Left lung (tissue), 14 donors: ENCODE measurements at places on chromosomes 6 and 20. TPM values are rescaled to one million over a fixed set of nuclear protein-coding genes. Genes with fewer than 3 reads are reported as not detected.

DNA sequence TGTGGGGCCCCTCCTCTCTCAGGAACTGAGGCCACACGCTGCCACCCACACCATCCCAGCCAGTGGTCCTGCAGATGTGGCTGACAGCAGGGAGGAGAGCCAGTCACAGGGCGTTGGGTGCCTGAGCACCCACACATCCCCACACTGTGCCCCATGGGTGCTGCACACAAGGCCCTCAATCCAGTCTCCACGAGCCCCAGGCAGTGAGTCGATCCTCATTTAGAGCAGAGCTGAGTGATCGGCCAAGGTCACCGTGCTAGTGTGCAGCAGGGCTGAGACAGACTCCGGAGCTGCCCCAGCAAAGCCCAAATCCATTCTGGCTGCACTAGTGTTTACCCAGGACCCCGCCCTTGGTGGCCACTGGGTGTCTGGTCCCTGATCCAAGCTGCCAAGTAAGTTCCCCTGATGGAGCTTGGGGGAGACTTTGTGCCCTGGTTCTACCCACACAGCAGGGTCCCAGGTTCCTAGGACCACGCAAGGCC lies 9.0 kb downstream of the C20orf203 start:
- no peaks in the 10 kb centered on the region for H3K36me3 ChIP-seq
- no peak overlapping the region for H3K4me3 ChIP-seq
- H3K27ac ChIP-seq = peak overlapping the region; percentile 42
- no peak for DNase-seq

- no peak overlapping the region for H3K27ac ChIP-seq
- DNase-seq = no peak
- no peaks in the 10 kb centered on the region for H3K27me3 ChIP-seq
- H3K4me1 ChIP-seq = peaks cover 38% of the 10 kb centered on the region
- H3K36me3 ChIP-seq = peaks cover 100% of the 10 kb centered on the region
- H3K4me3 ChIP-seq = no peak overlapping the region
These were observed 9.9 kb downstream of the PCIF1 start for GRCh38 chr20:45944151-45944964.

DNA sequence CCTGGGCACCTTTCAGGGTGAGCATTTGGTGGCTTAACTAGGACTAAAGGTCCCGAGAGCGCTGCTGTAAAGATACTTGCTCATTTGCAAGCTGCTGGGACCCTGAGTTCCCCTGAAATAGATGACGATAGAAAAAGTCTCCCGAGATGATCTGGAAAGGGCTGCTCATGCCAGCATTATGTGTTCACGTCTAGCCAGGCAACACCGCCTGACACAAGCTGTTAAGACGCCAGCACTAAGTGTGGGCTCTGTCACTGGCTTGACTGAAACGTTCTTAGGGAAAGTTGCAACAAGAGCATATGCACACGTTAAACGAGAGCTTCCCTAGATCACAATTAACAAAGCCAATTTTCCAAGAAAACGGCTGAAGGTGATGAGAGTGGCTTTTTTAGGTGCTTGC lies 113.7 kb downstream of the SLC23A2 start:
- no peaks in the 10 kb centered on the region for H3K4me1 ChIP-seq
- no peak for DNase-seq
- no peak overlapping the region for H3K4me3 ChIP-seq
- H3K36me3 ChIP-seq = no peaks in the 10 kb centered on the region

TGM3 gene
- 0.37 TPM for total RNA-seq

C6orf58 gene
- total RNA-seq = not detected

GRCh38 chr6:67459556-67459955 lies 1175.5 kb upstream of the ADGRB3 start:
- no peaks in the 10 kb centered on the region for H3K4me1 ChIP-seq
- no peaks in the 10 kb centered on the region for H3K36me3 ChIP-seq
- no peak for DNase-seq
- no peak overlapping the region for H3K4me3 ChIP-seq

- H3K4me3 ChIP-seq = no peak overlapping the region
- H3K27me3 ChIP-seq = no peaks in the 10 kb centered on the region
- H3K4me1 ChIP-seq = no peaks in the 10 kb centered on the region
- DNase-seq = no peak
- no peaks in the 10 kb centered on the region for H3K36me3 ChIP-seq
These were observed 44.9 kb downstream of the SNAP25 start for GRCh38 chr20:10263385-10264165.

KIF13A gene
- 49.3 TPM for total RNA-seq

- H3K27ac ChIP-seq = no peak overlapping the region
- no peak for DNase-seq
- no peaks in the 10 kb centered on the region for H3K36me3 ChIP-seq
- H3K27me3 ChIP-seq = no peaks in the 10 kb centered on the region
These were observed 216.9 kb downstream of the GMDS start for GRCh38 chr6:2028457-2029038.

LAMA4 gene
- 152 TPM for total RNA-seq

GRCh38 chr6:102907181-102907580 lies 1513.7 kb downstream of the GRIK2 start:
- H3K27ac ChIP-seq = no peak overlapping the region
- DNase-seq = no peak
- no peaks in the 10 kb centered on the region for H3K27me3 ChIP-seq
- no peak overlapping the region for H3K4me3 ChIP-seq

RFX6 gene
- not detected for total RNA-seq

GRCh38 chr6:41464481-41464880 lies 81.7 kb upstream of the FOXP4 start:
- peaks cover 25% of the 10 kb centered on the region for H3K27me3 ChIP-seq
- H3K27ac ChIP-seq = no peak overlapping the region
- no peaks in the 10 kb centered on the region for H3K36me3 ChIP-seq
- no peaks in the 10 kb centered on the region for H3K4me1 ChIP-seq

SNAI1 gene
- 4.1 TPM for total RNA-seq

COX4I2 gene
- total RNA-seq = 13.5 TPM

ID4 gene
- 27.5 TPM for total RNA-seq

SMLR1 gene
- not detected for total RNA-seq

DNA sequence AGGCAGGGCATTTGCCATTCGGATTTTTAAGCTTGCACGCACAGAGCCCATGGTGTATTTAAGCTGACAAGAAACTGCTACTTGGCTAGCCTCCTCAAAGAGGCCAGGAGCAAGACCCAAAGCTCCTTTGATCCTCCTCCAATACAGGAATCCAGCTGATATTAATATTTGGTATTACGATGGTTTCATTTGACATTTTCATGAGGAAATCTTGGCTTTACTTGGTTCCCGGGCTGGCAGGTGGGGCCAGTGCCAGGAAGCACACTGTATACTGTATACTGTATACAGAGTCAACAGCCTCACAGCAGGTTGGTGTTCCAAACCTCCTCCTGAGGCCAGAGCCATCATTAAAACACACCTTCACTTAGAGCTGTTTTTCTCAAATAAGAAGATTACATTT lies 138.2 kb upstream of the ARMC2 start:
- H3K27me3 ChIP-seq = no peaks in the 10 kb centered on the region
- peaks cover 10% of the 10 kb centered on the region for H3K4me1 ChIP-seq
- no peak overlapping the region for H3K4me3 ChIP-seq
- DNase-seq = no peak
- H3K36me3 ChIP-seq = no peaks in the 10 kb centered on the region

DNA sequence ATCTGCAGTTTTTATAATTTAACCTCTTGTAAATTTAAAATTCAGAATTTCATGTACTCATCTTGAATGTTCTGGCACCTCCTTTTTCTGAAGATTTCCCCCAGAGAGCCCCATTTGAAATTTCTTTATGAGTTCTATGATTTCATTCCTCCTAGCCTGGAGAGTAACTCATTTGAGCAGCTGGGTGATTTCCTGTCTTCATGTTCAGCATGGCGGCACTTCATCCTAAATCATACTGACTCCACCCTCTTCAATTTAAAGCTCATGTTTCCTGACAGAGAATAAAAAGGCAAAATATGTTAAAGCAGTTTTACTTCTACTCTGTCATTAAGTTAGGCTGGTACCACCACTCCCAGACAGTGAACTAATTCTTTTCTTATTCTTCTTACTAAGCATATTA lies 250.9 kb upstream of the POU3F2 start:
- DNase-seq = no peak
- H3K27me3 ChIP-seq = no peaks in the 10 kb centered on the region
- H3K27ac ChIP-seq = no peak overlapping the region
- H3K4me1 ChIP-seq = no peaks in the 10 kb centered on the region
- no peaks in the 10 kb centered on the region for H3K36me3 ChIP-seq
- H3K4me3 ChIP-seq = no peak overlapping the region

CBLN4 gene
- 0.26 TPM for total RNA-seq

SEC63 gene
- total RNA-seq = 115 TPM

GRCh38 chr6:46422619-46423018 lies 68.6 kb downstream of the RCAN2 start:
- H3K36me3 ChIP-seq = no peaks in the 10 kb centered on the region
- no peaks in the 10 kb centered on the region for H3K4me1 ChIP-seq
- DNase-seq = no peak
- H3K27ac ChIP-seq = no peak overlapping the region
- H3K27me3 ChIP-seq = no peaks in the 10 kb centered on the region

DNA sequence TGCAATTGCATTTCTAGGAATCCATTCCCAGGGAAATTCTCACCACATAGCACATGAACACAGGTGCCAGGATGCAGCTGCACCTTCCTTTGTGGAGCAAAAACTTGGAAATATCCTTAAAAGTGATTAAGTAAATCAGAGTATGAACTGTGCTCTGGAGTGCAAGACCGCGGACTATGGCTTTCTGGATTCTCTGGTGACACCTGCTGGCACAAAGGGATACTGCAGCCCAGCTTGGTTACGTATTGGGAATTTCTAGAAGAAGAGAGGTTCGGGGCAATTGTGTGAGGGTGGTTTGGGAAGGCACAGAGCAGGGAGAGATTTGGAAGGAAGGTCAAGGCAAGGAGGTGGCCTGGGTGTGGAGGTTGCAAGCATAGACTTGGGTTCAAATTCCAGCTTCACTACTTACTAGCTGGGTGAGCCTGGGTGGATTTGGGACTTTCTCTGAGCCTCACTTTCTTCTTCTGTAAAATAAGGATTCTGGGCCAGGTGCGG lies 15.9 kb upstream of the PEDS1 start:
- no peak overlapping the region for H3K27ac ChIP-seq
- DNase-seq = peak; percentile 75
- no peak overlapping the region for H3K4me3 ChIP-seq
- H3K4me1 ChIP-seq = peaks cover 46% of the 10 kb centered on the region
- no peaks in the 10 kb centered on the region for H3K27me3 ChIP-seq
- H3K36me3 ChIP-seq = no peaks in the 10 kb centered on the region

DNA sequence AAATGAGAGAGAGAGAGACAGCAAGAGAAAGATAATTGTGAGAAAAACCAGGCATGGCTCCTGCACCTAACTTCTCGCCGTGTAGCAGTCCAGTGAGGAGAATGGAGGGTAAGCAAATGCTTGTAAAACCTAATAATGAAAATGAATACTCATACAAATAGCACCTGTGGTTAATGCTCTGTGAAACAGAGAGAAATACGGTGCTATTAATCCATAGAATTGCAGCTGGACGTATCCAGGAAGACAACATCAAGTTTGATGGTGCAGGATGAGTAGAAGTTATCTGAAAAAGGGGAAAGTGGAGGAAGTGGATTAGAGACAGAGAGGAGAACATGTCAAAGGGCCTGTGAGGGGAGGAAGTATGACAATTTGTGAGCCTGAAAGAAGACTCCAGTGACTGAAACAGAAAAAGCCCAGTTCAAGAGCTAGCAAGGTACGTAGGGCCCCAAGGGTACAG lies 89.4 kb upstream of the PAK5 start:
- H3K4me3 ChIP-seq = no peak overlapping the region
- no peak overlapping the region for H3K27ac ChIP-seq
- H3K36me3 ChIP-seq = no peaks in the 10 kb centered on the region
- DNase-seq = no peak

DNA sequence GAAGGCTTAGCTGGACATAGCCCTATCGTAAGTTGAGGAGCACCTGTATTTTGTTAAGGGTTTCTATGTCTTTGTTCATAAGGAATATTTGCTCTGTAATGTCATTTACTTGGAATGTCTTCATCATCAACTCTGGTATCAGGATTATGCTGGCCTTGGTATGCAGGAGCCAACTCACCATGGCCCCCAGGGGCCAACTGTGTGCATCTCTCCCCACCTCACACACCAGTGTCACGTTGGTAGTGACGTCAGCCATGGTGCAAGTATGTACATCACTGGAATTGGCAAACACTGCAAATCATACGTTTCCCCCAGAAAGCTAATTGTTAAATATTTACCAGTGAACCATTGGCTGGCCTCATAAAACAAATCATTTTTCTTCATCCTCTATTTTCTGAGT lies 70.8 kb downstream of the YTHDF1 start:
- no peaks in the 10 kb centered on the region for H3K4me1 ChIP-seq
- no peaks in the 10 kb centered on the region for H3K36me3 ChIP-seq
- H3K27me3 ChIP-seq = no peaks in the 10 kb centered on the region
- no peak overlapping the region for H3K27ac ChIP-seq

DNA sequence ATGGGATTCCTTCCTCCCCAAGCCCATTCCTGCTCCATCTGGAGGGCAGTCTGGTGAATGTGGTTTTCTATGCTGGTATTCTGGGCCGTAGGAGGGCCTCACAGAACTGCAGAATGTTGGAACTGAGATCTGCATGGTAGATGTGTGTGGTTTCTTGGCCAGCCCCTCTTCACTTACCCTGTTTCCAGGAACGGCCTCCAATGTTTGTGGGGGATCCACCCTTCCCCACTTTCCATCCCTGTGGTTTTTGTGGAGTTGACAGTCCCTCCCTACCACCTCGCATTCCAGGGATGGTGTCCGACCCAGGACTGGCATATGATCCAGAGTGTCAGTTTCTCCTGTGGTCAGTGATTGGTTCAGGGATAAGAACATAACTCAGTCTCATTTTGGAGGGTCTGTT lies 26.7 kb upstream of the TMEM14A start:
- peaks cover 26% of the 10 kb centered on the region for H3K4me1 ChIP-seq
- H3K36me3 ChIP-seq = no peaks in the 10 kb centered on the region
- no peak for DNase-seq
- H3K27me3 ChIP-seq = peaks cover 16% of the 10 kb centered on the region
- H3K4me3 ChIP-seq = no peak overlapping the region

DNA sequence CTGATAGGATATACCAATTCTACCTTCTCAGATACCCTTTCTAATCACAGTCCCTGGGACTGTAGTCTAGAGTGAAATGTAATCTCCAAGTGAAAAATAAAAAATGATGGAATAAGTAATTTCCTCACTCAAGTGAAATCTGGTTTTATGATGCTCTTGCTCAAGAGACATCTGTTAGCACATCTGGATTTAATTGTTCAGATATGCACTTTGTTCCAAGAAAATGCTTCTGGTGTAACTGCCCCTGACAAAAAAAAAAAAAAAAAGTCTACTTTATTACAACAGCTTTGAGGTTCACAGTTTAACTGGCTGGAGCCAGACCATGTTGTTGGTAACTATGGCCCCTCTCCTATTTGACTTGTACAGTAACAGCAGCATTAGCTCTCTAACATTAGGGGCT lies 251.8 kb downstream of the BTBD9 start:
- peak; percentile 40 for DNase-seq
- H3K36me3 ChIP-seq = no peaks in the 10 kb centered on the region
- H3K27me3 ChIP-seq = no peaks in the 10 kb centered on the region
- H3K4me3 ChIP-seq = no peak overlapping the region

DNA sequence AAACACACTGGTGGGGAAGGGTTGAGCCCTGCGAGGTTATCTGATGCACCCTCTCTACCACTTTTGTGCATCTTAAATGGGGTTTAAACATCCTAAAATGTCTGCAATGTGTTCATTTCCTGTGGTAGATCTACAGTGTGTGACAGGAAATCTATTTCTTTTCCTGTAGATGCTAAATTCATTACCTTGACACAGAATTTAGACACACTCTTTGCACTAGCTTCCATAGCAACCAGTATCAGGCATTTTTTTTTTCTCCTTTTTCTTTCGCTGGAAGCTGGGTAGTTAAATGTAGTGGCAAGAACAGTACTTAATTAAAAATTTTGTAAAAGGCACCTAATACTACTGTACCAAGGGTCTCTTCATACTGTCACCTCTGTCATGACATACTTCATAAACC lies 141.1 kb downstream of the RFPL4B start:
- no peak for DNase-seq
- no peaks in the 10 kb centered on the region for H3K4me1 ChIP-seq
- H3K36me3 ChIP-seq = no peaks in the 10 kb centered on the region
- H3K27ac ChIP-seq = no peak overlapping the region

TSPO2 gene
- not detected for total RNA-seq

DNAH8 gene
- 0.03 TPM for total RNA-seq
